ENCODE measurements at places on chromosomes 3 and 15.
A peak's percentile ranks its signal among the peaks of the same experiment; 100 is the strongest.

- no peak for DNase-seq
Observed at GRCh38 chr15:100241572-100242482, 99.9 kb downstream of the ADAMTS17 start.

DNA sequence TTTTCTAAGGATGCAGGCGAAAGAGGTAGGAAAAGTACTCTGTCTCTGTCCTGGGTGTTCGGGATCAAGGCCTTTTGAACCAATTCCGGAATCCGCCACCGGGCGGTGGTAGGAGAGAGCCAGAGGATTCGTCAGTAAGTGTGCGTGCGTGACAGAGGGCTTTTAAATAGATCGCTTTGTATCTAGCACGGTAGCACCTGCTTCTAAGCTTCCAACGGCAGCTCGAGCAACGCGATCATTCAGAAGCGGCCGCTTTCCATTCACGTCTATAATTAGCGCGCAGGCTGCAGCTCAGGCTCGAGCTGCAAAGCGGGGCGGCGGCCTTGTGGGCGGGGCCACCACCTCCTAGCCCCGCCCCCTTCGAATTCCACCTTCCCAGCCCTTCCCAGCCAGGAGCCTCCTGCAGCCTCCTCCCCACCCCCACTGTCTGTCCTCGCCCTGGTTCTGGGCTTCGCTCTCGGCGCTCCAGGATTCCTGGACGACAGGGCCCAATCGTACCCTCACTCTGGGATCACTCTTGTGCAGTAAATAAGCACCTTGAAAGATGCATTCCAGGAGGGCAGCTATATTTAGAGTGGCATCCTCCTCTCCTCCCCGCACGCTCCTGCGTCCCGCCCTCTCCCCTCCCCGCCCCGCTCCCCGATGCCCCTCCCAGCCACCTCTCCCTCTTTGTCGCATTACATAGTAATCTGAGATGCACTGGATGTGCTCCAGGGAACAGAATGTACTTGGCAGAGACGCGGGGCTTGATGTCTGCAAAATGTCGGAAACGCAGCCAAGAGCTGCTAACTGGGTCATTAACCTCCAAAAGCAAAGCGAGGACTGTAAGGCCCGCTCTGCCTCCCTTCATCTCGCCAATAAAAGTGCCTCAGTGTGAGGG lies 224.1 kb upstream of the TPRG1 start:
- peak; percentile 61 for DNase-seq

DNA sequence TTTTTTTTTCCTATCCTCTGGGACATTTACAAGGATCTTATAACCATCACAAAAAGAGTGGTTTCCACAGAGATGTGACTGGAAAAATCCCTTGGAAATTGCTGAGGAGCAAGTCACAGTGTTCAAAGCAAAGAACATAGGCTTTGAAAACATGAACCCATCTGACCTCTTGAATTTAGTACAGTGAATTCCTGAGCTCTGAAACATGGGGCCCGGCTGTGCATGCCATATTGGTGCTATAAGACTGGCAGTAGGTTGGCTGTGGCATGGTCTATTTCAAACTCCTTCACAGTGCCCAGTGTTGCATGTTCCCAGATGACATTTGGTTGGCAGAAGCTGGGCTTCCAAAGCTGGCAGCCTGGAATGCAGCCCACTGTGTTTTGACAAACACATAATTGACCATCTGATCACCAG lies 202.2 kb downstream of the TIGIT start:
- DNase-seq: peak; percentile 34

DNA sequence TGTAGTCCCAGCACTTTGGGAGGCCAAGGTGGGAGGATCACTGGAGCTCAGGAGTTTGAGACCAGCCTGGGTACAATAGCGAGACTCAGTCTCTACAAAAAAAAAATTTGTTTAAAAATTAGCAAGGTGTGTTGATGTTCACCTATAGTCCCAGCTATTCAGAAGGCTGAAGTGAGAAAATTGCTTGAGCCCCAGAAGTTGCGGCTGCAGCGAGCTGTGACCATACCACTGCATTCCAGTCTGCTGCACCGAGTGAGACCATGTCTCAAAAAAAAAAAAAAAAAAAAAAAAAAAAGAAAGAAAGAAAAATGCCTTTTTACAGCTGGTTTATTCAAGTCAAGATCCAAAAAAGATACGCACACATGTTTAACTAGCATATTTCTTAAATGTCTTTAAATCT lies 17.0 kb upstream of the MUC20 start:
- DNase-seq: no peak
